GM04503 (cell line): ENCODE measurements at places on chromosomes 2 and 18.

- DNase-seq: peak; percentile 34
Observed at GRCh38 chr2:147082850-147083522, 761.8 kb upstream of the ACVR2A start.

- DNase-seq: no peak
Observed at GRCh38 chr2:85642725-85643124, 25.3 kb downstream of the SFTPB start.

DNA sequence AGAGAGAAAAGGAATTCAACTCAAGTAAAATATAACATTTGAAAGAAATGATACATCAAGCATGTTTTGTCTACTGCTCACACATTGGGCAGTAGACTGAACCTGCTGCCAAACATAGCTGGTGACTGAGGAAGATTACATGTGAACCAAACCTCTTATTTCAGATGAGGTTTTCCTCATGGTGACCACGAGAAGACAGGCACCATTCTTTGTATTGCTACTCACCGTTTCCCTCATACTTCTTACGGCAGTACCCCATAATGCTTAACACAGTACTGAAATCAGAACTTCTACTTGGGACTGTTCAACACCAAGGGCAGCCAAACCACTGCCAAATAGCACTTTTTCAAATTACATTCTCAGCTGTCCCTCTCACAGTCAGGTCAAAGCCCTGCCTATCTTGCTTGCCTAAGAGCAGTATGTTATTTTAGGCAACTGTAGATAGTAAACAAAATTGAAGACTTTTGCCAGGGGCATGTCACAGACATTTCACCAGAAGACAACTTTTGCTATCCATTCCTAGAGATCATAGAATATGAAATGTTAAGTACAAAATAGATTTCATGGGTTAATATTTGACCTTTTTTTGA lies 167.1 kb upstream of the DOK6 start:
- peak; percentile 23 for DNase-seq

DNA sequence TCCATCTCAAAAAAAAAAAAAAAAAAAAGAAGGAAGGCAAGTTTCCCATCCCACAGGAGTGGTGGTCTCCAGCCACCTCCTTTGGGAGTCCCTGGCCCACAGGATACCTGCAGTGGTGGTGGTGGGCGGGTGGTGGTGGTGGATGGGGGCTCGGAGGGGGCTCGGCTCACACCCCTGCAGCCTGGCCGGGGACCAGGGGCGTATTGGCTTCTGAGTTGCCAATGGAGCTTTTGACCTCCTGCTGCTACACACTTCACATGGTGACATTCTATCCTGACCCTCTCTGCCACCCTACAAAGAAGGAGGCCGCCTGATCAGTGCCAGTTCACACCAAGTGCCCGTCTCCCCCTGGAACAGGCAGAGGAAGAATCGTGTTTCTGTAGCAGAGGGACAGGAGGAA lies 119.6 kb downstream of the NFATC1 start:
- DNase-seq: no peak

GRCh38 chr2:177728920-177729319 lies 336.3 kb downstream of the AGPS start:
- no peak for DNase-seq

- DNase-seq: no peak
Observed at GRCh38 chr18:45879681-45880655, 54.5 kb downstream of the SIGLEC15 start.

GRCh38 chr2:126244937-126245336 lies 411.0 kb upstream of the GYPC start:
- DNase-seq: no peak

- no peak for DNase-seq
Observed at GRCh38 chr2:136062066-136062837, 55.7 kb downstream of the CXCR4 start.

DNA sequence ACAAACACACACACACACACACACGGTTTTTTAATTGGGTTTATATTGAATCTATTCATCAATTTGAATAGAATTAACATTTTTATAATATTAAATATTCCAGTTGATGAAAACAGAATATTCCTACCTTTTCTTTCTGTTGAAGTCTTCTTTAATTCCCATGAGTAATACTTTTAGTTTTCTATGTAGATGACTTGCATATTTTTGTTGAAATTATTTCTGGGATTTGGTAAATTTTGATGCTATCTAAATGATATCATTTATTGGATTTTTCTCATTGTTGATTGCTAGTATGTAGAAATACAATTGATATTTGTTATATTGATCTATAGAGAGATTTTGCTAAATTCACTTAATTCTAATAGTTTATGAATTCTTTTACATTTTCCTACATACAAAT lies 12.8 kb upstream of the TCF7L1 start:
- no peak for DNase-seq

GRCh38 chr18:49898421-49898820 lies 85.1 kb upstream of the ACAA2 start:
- no peak for DNase-seq

- no peak for DNase-seq
Observed at GRCh38 chr2:133457861-133458260, 110.4 kb downstream of the NCKAP5 start.

DNA sequence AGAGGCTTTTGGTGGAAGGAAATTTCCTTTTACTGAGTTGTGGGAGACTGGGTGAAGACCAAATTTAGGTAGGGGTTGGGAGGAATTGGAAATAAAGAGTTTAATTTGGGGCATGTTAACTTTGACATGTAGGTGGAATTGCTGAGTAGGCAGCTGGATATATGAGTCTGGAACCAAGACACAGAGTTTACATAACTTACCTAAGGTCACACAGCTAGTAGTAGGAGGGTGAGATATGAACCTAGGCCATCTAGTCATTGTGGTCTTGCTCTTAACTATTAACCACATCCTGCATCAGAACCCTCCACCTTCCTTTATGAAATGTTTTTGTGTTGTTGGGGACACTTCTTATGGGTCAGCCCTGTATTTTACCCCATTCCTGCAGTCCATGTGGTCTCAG lies 113.1 kb downstream of the ICOS start:
- DNase-seq: no peak

DNA sequence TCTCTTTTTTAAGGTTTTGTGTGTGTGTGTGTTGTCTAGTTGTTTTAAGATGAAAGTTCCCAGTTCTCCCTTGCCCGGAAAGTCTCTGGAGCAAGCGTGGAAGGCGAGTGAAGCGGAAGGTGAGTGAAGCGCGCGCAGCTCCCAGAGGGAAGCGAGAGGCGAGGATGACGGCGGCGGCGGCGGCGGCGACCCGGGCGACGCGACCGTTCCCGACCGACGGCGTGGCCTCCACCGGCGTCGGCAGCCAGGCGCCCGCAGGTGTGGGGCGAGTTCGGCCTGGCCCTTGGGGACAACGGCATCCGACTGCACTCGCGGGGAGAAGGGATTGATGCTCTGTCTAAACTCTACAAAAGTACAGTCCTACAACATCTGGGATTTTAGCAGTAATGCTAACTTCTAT lies 321.9 kb downstream of the CELF4 start:
- no peak for DNase-seq

- no peak for DNase-seq
Observed at GRCh38 chr18:72822202-72822601, 45.6 kb downstream of the NETO1 start.

DNA sequence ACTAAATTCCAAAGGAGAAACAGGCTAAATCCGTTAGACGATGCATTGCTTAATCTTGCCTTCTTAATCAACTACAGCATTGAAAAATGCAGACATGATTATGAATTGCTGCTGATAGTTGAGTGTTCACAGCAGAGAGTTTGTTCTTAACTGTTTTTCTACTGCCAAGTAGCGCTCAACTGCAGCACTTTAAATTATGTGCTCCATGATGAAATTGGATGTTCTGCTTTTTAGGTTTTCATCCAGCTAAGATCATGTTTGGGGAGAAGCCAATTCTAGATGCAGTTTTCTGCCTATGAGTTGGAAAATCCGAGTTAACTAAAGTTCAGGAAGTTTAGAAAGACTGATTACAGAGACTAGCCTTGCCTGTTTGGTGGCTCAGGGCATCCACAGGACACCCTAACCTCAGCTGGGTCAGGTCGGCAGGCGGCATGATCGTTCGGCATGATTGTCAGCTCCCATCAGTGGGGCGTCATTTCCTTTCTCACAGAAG lies 119.4 kb upstream of the PIEZO2 start:
- peak; percentile 42 for DNase-seq

GRCh38 chr2:157334797-157335196 lies 9.2 kb upstream of the ERMN start:
- no peak for DNase-seq

GRCh38 chr2:128925631-128926030 lies 607.0 kb upstream of the HS6ST1 start:
- DNase-seq: no peak

GRCh38 chr2:46363535-46364170 lies 66.4 kb downstream of the EPAS1 start:
- DNase-seq: peak; percentile 39

- no peak for DNase-seq
Observed at GRCh38 chr18:32759611-32760167, 13.1 kb downstream of the KLHL14 start.

GRCh38 chr2:66498289-66498975 lies 63.5 kb downstream of the MEIS1 start:
- no peak for DNase-seq

DNA sequence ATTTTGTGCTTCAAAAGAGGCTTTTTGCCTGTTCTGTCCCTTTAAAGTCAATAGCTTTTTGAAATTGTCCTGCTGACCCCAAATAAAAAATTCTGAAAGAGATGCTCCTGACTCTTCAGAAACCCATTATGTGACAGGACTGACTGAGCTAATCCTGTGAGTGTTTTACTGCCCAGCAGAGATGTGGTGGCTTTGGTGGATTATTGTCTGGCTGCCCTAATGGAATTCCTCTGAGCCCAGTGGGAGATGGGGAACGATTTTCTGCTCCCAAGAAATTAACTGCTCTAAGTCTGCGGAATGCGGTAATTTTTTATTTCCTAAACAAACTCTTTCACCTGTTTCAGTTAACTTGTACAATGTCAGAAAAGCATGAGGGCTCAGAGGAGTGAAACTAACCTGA lies 258.2 kb downstream of the IKZF2 start:
- DNase-seq: no peak

GRCh38 chr2:210157526-210157925 lies 13.7 kb downstream of the KANSL1L start:
- no peak for DNase-seq

DNA sequence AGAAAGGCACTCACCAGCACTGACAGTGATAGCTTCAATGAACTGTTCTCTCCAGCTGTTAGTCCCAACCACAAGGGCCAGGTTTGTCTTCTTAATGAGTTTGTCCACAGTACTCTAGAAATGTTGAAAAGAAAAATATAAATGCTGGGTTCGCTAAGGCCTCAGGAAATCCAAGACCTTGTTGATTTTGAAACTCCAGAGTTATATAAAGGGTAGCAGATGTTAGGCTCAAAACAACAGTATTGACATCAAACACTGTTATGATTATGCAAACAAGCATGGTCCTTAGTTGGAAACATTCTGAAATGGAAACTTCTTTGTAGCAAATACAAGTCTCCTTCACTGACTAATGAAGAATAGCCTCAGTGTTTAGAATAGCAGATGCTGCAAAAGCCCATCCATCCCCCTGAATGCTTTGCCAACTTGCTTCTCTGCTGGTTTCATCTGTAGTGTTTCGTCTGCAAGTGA lies 291.1 kb downstream of the SLC8A1 start:
- no peak for DNase-seq

GRCh38 chr2:122056853-122057252 lies 301.4 kb downstream of the TSN start:
- DNase-seq: no peak

- DNase-seq: no peak
Observed at GRCh38 chr2:199862788-199863187, 11.8 kb upstream of the FTCDNL1 start.

DNA sequence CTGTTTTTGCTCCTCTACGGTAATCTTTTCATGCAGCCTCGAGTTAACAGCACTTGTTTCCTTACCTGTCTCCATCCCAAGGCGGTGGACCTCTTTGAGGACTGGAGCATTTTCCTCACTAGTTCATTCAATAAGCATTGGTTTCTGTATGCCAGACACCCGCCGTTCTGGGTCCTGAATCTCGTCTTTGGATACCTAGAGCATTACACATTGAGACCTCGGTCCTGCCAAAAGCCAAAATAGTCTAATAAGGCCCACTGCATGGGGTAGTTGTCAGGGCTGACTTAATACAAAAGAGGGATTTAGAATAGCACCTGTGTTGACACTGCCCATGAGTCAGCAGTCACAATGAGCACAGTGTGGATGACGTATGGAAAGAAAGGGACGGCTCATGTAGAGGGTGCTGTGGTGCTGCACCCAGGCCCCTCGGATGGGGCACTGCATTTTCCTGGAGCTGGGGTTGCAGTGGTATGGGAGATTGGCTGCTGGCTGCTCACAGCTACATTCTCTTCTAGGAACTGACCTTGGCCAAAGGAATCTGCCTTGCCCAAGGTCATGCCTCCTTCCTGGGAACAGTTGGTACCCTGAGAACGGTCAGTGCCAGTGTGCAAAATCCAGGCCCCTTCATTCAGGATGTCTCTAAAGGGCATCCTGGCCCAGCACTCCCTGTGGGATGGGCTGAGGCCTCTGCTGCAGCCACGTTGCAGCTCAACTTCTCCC lies 126.9 kb upstream of the NCK2 start:
- no peak for DNase-seq

DNA sequence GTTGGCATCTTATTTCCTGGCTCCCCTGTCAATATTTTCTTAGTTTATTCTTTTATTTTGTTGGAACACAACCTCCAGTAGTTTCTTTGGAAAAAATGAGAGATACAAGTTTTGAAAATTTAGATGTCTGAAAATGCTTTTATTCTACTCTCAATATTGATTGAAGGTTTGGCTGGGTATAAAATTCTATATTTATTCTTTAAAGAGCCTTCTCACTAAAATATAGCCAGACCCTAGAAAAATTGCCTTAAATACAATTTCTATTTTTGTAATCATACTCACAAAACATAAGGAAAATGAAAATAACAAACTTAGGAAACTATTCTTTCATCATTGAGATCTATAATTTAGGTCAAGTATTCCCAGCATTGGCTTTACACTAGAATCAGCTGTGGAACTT lies 103.7 kb downstream of the CYP26B1 start:
- no peak for DNase-seq

DNA sequence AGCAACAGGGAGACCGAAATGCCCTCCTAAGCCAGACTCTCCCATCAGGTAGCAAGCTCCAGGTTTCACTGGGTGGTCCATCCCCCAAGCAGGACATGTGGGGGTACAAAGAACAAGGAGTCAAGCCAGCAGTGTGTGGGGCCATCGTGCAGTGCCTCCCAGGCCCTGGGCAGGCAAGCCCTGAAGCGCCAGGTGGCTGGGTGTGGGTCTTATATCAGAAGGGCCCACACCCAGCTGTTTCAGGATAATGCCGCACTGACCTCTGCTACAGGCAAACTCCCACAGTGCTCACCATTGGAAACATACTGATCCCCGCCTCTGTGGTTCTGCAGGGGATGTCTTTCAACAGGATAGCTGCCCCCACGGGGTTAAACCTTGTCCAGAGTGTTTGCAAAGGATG lies 174.2 kb upstream of the SMAD2 start:
- DNase-seq: no peak

- DNase-seq: no peak
Observed at GRCh38 chr18:76977684-76978232, 154.8 kb downstream of the MBP start.

- DNase-seq: no peak
Observed at GRCh38 chr2:232544674-232545073, 5.2 kb downstream of the CHRNG start.

GRCh38 chr2:72789241-72789640 lies 36.6 kb downstream of the EXOC6B start:
- DNase-seq: no peak
